KG1 (cell line): ENCODE measurements at places on chromosomes 2 and 18.

DNA sequence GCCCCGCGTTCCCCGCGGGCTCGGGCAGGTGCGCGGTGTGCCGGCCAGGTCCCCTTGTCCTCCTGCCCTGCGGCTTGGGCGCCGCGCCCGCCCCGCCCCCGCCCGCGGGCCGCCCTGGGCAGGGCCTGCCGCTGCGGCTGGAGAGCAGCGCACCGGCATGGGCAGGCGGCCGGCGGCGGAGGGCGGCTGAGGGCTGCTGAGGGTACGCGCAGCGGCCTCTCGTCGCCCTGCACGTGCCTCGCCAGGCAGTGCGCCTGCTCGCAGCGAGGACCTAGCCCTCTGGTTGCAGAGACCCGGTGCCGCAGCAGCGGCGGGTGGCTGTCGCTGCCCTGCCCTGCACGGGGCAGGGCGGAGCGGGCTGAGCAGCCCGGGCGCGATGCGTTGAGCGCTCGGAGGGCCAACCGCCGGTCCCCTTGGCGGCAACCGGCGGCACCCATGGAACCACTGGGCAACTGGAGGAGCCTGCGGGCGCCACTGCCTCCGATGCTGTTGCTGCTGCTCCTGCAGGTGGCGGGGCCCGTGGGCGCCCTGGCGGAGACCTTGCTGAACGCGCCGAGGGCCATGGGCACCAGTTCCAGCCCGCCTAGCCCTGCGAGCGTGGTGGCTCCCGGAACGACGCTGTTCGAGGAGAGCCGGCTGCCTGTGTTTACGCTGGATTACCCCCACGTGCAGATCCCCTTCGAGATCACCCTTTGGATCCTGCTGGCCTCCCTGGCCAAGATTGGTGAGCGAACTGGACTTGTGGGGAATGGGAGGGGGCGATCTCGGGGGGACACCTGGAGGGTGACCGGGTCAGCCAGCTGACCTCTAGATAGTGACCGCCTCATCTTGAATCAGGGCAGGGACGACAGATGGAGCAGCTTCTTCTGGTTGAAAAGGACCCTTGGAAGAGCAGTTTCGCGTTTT lies at the start of gene SLC9A2:
SLC9A2 (plus strand) TSS at position 140 of the 906 bp plus-strand sequence; CDS start at position 436, 296 bp downstream.
- no peak for DNase-seq

GRCh38 chr2:43075811-43076585 lies 150.4 kb downstream of the ZFP36L2 start:
- DNase-seq = no peak

GRCh38 chr18:1663879-1664705 lies 759.4 kb downstream of the ADCYAP1 start:
- DNase-seq = peak; percentile 44

GRCh38 chr18:69071680-69072079 lies 273.8 kb downstream of the CCDC102B start:
- no peak for DNase-seq

DNA sequence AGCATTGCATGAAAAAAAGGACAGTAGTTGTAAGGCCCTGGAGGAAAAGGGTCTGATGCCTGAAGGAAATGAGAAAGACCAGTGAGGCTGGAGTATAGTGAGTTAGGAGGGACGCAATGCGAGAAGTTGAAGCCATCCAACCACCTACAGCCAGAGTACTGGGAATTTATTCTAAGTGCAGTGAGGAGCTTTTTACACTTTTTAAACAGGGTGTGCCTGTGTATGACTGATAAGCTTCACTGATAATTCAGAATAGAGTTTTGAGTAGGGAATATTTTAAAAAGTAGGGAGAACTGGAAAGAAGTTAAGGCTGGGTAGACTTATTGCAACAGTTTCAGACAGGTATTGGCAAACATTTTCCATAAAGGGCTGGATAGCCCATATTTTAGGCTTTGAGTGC lies 35.9 kb upstream of the CCDC85A start:
- DNase-seq = no peak

DNA sequence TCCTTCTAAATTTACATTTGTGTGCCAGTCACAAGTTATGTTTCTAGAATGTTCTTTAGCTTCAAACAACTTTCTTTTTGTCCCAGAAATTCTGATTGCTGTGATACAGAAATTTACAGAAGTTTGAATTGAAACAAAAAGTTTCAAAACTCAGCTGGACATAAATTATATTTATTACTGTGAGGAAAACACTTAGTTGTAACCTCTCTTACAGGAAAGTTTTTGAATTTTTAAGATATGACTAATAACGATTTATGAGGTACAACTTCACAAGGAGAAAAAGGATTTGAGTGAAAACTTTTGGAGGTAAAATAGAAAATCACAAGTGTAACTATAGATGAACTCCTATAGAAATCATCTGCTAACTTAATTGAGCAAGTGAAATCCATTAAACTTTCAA lies 205.3 kb downstream of the TMEM247 start:
- no peak for DNase-seq

DNA sequence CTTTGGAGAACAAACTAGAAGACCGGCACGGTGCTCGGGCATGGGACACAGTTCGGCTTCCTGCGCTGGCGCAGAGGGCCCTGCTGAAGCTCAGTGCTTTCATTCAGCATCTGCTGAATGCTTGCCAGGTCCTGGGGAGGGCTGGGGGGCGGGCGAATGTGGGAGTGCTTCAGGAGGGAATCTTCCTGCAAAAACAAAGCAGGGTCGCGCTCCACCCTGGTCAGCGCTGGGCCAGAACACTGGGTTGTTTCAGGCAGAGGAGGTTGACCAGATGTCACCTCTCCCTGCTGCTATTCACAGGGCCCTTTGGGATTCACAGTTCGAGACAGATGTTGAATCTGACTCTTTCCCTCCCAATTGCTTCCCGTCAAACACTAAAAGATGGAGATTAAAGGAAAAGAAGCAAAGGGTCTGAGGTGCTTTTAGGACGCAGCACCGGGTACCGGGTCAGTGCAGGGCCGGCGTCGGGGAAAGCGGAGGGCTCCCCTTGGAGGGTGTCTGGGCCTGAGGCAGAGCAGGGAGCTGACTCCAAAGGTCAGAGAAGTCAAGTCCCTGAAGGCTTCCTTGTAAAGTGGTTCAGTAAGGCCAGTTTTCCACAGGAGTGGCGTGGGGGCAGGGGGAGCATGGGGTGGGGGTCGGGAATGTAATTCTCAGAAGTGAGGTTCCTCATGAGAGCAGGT lies 82.1 kb upstream of the PXDN start:
- DNase-seq = no peak

- no peak for DNase-seq
Measured at GRCh38 chr2:65458999-65459398, 26.6 kb upstream of the SPRED2 start.

DNA sequence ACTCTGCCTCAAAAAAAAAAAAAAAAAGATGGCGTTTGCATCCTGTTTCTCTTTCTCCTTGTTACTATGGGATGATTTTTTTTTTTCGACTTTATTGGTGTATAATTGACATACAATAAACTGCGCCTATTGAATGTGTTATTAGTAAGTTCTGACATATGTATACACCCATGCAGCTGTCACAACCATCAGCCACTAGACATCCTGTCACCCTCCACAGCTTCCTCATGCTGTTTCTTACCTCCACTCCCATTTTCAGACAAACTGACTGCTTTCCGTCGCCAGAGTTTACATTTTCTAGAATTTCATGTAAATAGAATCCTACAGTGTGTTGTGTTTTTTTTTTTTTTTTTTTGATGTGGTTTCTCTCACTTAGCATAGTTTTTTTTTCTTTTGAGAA lies 27.9 kb downstream of the RRM2 start:
- no peak for DNase-seq

DNA sequence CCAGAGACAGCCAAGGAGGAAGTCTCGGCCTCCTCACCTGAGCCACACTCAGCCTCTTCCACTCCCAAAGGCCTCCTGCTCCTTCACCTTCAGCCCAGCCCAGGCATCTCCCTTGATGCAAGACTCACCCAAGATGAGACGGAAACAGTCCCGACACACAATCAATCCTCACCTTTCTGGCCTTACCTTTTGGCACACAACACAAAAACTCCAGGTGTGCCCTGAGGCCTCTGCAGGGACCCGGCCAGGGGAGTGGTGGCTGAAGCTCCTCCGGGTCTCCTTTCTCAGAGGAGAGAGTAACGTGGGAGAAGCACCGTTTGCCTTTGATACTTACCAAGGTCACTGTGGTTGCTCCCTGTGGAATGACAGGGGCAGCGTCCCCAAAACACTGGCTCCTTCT lies 23.8 kb upstream of the EFHD1 start:
- DNase-seq = no peak

GRCh38 chr2:39631256-39631655 lies 34.5 kb upstream of the TMEM178A start:
- no peak for DNase-seq

GRCh38 chr18:58781627-58782194 lies 83.0 kb upstream of the ZNF532 start:
- peak; percentile 15 for DNase-seq

DNA sequence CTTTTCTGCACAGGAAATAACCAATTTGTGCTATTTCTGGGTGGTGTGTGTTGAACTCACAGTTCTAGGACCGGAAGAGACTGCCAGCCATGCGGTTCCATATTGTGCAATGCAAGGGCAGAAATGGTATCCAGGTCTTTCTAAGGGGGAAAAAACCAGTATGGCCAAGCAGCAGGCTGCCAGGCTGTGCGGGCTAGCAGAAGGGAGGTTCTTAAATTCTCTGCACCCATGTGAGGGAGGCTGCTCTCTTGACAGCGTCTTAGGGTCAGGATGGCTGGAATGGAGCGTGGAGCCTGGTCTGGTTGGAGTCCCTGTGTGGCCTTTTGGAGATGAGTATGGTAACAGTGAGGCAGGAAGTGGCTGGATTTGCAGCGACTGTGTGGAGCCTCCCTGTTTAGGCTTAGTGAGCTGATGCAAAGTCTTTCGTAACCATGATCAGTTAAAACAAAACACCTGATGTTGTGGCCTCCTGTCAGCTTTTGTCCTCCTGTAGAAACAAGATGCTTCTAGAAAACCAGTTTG lies 52.6 kb downstream of the NCK2 start:
- peak; percentile 78 for DNase-seq

DNA sequence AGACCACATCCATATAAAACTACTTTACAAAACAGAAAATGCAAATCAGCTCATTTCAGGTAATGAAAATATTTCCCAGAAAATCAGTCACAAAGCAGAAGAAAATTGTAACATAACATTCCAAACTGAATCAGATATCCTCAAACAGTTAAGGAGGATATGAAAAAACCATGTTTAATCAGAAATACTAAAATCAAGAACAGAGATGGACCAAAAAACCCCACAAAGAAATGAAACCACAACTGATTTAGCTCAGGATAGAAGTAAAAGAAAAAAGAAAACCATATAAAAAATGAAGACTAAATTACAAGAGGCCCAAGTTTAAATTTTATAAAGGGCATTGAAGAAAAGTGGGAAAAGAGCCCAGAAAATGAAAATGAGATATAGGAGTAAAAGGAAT lies 102.9 kb downstream of the RAB3GAP1 start:
- no peak for DNase-seq

- DNase-seq = peak; percentile 76
Measured at GRCh38 chr2:42809819-42810120, 17.4 kb upstream of the HAAO start.

- no peak for DNase-seq
Measured at GRCh38 chr2:112026509-112026908, 28.6 kb upstream of the TMEM87B start.

DNA sequence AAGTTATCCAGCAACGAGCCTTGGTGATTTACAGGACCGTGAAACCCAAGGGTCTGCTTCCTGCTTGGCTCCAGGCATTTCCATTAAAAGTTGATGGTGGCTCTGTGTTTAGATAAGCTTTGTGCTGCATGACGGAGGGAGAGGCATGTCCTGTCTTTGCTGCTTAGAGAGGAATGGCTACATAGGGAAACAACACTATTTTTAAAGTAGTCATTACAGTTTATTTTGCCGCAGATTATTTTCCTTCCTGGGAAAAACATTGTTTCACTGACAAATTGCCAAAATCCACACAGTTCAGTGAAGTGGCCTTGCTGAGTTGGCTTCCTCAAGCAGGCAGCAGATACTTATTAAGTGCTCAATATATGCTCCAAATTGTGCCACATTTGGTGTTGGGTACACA lies 98.5 kb downstream of the THSD7B start:
- DNase-seq = no peak

GRCh38 chr2:126385983-126386382 lies 270.0 kb upstream of the GYPC start:
- no peak for DNase-seq

DNA sequence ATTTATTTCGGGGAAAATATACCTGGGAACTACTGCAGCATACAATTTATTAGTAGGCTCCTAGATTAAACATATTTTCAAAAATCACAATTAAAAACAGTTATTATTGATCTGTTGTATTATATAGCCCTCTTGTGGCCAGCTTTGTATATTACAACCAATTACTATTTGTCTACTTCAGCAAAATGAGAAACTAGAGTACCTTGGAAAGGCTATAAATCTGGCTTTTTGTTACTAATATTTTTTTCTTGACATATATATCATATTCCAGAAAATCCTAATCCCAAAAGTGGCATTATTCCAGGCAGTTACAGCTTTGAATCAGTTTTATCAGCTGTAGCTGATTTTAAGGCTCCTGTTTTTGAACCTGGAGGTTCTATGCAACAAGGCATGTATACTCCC lies 101.2 kb downstream of the UBR3 start:
- DNase-seq = no peak

DNA sequence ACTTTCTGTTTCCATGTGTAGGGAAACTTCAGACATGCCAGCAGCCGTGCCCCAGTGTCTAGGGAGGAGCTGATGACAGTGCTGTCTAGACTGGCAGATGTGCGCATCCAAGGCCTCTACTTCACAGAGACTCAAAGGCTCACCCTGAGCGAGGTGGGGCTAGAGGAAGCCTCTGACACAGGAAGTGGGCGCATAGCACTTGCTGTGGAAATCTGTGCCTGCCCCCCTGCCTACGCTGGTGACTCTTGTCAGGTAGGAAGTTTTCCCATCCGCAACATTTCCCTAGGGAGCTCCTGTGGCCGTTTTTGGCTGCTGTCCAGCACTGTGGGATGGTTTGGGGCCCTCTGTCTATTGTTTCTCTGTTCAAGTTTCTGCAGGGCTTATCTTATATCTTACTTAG lies 143.1 kb upstream of the TTC39C start:
- DNase-seq = no peak

DNA sequence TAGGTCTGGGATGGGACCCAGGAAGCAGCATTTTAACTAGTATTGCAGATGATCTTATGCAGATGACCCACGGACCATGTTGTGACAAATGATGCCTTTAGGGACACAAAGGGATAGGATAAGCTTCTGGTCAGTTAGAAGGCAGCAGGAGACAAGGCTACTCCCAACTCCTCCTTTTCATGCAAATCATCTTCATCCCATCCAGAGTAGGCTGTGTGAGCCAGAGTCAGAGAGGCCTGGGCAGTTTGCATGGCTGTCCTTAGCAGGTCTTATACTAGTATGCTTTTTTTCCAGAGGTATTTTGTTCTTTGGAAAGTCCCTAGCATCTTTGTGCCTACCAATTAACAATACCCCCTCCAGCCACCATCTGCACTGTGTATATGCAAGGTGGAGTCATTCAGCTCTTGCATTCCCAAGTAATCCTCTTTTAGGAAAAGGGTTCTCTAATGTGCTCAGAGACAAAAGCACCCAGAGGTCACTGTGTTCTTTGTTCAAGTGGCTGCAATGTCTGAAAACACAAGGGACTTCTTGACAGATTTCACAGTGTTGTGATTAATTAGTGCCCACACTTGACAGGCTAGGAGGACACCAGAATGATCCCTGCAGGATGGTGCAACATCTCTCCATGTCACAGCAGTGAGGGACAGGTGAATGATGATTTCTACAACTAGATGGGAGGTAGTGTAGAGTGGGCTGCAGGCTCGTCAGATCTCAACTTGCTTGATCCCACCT lies 225.8 kb downstream of the NCKAP5 start:
- DNase-seq = no peak
